ENCODE measurements at places on chromosomes 1 and 21. TPM values are rescaled to one million over a fixed set of nuclear protein-coding genes. Genes with fewer than 3 reads are reported as not detected.

The KCNA3 gene
- total RNA-seq = not detected

The ADCY10 gene
- total RNA-seq = 0.17 TPM

DNA sequence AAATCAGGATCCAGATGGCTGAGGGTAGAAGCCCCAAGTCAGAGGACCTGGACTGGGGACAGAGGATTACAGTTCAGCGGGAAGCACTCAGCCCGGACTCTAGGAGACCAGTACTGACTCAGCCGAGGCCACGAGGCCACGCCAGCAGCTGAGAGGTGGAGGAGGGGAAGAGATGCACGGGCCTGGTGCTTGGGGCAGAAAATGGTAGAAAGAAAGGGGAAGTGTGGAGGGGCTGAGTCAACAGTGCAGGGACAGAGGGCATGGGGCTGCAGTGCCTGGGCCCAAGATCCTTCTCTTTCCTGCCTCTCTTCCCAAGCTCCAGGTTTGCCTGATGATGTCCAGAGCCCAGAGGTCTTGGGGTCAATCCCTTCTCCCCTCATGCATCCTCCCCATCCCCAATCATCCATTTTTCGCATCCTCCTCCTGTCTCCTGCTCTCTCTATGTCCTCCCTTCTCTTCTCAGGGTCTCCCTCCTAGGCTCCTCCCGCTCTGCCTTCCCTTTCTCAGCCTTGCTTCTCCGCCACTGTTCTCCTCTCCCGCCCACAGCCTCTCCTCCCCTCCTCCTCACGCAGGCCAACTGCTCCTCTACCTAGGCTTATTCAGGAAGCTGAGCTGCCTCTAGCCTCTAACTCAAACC is 7.7 kb downstream of the ARHGEF2 start:
- peak; percentile 83 for DNase-seq

- DNase-seq = no peak
Observed at GRCh38 chr1:237931581-237931980, 40.9 kb upstream of the ZP4 start.

GRCh38 chr1:238029126-238029525 is 138.4 kb upstream of the ZP4 start:
- DNase-seq = no peak

DNA sequence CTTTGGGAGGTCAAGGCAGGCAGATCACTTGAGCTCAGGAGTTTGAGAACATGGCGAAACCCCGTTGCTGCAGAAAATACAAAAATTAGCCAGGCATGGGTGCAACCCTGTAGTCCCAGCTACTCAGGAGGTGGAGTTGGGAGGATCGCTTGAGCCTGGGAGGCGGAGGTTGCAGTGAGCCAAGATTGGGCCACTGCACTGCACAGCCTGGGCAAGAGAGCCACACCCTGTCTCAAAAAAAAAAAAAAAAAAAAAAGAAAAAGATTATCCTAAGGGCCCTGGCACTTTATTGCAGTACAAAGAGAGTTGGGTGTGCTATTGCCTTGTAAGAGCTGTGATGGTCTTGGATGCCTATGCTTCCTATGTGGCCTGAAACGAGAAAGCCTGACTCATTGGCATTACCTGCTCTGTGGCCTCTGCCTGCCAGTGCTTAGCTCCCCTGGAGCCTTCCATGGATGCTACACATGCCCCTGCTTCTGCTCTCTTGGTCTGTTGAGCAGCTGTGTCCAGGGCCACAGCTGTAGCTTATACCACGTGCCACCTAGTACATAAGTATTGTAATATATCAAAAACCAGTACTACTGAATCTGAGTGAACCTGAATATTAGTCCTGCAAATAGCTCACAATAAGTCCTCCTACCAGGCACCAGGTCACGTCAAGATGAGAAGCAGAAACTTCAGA is 45.8 kb downstream of the DNAJC6 start:
- no peak for DNase-seq
